ENCODE measurements at places on chromosomes 2 and 18.

- H3K4me1 ChIP-seq: peaks cover 16% of the 10 kb centered on the region
- H3K27ac ChIP-seq: no peak overlapping the region
- H3K36me3 ChIP-seq: no peaks in the 10 kb centered on the region
These were observed 1.5 kb downstream of the HES6 start for GRCh38 chr2:238238311-238238765.

- no peak for DNase-seq
- H3K4me3 ChIP-seq: no peak overlapping the region
- H3K4me1 ChIP-seq: no peaks in the 10 kb centered on the region
These were observed 23.2 kb downstream of the PIAS2 start for GRCh38 chr18:46894124-46894523.

DNA sequence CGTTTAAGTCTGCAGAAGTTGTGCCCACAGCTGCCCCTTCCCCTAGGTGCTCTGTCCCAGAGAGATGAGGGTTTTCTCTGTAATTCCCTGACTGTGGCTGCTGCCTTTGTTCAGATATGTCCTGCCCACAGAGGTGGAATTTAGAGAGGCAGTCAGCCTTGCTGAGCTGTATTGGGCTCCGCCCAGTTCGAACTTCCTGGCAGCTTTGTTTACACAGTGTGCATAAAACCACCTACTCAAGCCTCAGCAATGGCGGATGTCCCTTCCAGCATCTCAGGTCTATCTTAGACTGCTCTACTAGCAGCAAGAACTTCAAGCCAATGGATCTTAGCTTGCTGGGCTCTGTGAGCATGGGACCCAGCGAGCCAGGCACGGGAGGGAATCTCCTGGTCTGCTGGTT is 48.1 kb downstream of the LHCGR start:
- no peaks in the 10 kb centered on the region for H3K36me3 ChIP-seq
- no peak for DNase-seq
- no peaks in the 10 kb centered on the region for H3K27me3 ChIP-seq
- no peak overlapping the region for H3K4me3 ChIP-seq

DNA sequence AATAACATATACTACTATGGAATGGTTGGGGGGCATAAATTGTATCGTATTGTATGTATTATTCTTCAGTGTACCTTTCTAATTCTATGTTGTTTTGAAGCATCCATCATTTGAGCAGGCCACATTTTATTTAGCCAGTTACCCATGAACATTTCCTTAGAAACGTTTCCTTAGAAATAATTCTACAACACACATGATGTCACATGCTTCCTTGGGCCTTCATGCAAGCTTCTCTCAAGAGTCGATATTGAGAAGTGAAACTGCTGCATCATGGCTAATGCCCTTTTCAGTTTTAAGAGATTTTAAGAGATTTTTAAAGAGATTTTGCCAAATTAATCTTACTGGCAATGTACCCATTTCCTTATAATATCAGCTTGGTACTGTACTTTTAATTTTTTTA is 63.9 kb downstream of the ALPK2 start:
- peaks cover 2% of the 10 kb centered on the region for H3K4me1 ChIP-seq
- no peak overlapping the region for H3K4me3 ChIP-seq

- no peak overlapping the region for H3K27ac ChIP-seq
- no peak overlapping the region for H3K4me3 ChIP-seq
- H3K27me3 ChIP-seq: no peaks in the 10 kb centered on the region
- no peaks in the 10 kb centered on the region for H3K4me1 ChIP-seq
These were observed 151.6 kb downstream of the DTNB start for GRCh38 chr2:25521665-25522387.

DNA sequence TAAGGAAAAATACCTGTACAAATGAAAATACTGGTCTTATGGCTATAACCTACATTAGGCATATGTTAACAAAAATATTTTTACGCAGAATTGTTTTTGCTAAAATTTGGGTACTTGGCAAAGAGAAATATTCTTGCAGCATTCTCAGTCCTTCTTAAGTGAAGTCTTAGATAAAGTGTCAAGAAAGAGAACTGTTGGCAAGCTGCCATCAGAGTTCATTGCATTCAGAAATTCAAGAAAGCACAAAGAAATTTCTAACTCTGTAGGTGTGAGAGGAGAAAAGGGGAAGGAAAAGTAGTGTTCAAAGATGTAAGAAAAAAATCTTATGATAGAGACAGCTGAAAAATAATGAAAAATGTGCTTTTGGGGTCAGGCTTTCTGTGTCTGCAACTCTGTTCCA is 86.7 kb downstream of the IRS1 start:
- H3K36me3 ChIP-seq: no peaks in the 10 kb centered on the region
- DNase-seq: no peak
- no peaks in the 10 kb centered on the region for H3K4me1 ChIP-seq
- H3K4me3 ChIP-seq: no peak overlapping the region
- H3K27ac ChIP-seq: no peak overlapping the region

GRCh38 chr2:160731856-160732255 is 238.2 kb upstream of the RBMS1 start:
- H3K4me3 ChIP-seq: no peak overlapping the region
- H3K4me1 ChIP-seq: peaks cover 3% of the 10 kb centered on the region
- no peak for DNase-seq
- H3K27me3 ChIP-seq: no peaks in the 10 kb centered on the region
- no peaks in the 10 kb centered on the region for H3K36me3 ChIP-seq

- H3K27ac ChIP-seq: no peak overlapping the region
- no peaks in the 10 kb centered on the region for H3K36me3 ChIP-seq
- H3K27me3 ChIP-seq: no peaks in the 10 kb centered on the region
- no peak for DNase-seq
These were observed 161.1 kb upstream of the PKDCC start for GRCh38 chr2:41886757-41887156.

GRCh38 chr2:3135676-3136075 is 241.9 kb downstream of the EIPR1 start:
- no peak overlapping the region for H3K27ac ChIP-seq
- no peak for DNase-seq
- H3K4me1 ChIP-seq: no peaks in the 10 kb centered on the region
- H3K36me3 ChIP-seq: no peaks in the 10 kb centered on the region
- no peak overlapping the region for H3K4me3 ChIP-seq

GRCh38 chr2:71451705-71452104 is 1.7 kb upstream of the DYSF start:
- H3K27ac ChIP-seq: peak overlapping the region; percentile 28
- no peak overlapping the region for H3K4me3 ChIP-seq
- no peaks in the 10 kb centered on the region for H3K36me3 ChIP-seq
- no peaks in the 10 kb centered on the region for H3K27me3 ChIP-seq
- DNase-seq: no peak

DNA sequence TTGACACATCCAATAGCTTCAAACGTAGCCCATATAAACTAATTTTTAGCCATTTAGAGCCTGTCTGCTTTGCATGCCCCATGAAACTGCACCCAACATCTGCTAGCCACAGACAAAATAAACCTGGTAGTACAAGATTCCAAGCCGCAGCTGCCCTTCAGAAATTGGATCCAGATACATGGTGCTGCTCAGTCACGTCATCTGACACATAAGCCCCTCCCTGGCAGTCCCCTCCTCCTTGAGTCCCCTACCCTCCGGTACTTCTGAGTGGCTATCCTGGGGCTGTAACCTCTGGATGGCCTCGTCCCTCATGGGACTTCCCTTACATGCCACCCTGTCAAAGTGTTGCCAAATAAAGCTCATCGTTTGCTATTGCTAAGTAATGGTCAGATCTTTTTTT is 33.8 kb downstream of the PROC start:
- DNase-seq: no peak
- no peak overlapping the region for H3K27ac ChIP-seq
- no peak overlapping the region for H3K4me3 ChIP-seq
- H3K27me3 ChIP-seq: no peaks in the 10 kb centered on the region

- H3K27me3 ChIP-seq: no peaks in the 10 kb centered on the region
- peak; percentile 84 for DNase-seq
- peak overlapping the region; percentile 58 for H3K27ac ChIP-seq
- peaks cover 17% of the 10 kb centered on the region for H3K4me1 ChIP-seq
These were observed 36.0 kb downstream of the PCBP1 start for GRCh38 chr2:70123051-70123828.

DNA sequence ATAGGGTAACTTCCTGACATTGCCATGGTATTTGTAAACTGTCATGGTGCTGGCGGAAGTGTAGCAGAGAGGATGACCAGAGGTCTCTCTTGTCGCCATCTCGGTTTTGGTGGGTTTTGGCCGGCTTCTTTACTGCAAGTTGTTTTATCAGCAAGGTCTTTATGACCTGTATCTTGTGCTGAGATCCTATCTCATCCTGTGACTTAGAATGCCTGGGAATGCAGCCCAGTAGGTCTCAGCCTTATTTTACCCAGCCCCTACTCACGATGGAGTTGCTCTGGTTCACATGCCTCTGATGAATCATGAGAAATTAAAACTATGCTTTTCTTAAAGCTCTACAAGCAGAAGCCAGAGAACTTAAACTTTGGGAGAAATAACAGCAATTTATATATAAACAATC is 12.7 kb upstream of the NFU1 start:
- DNase-seq: peak; percentile 87
- peak overlapping the region; percentile 75 for H3K27ac ChIP-seq
- H3K4me1 ChIP-seq: peaks cover 5% of the 10 kb centered on the region
- no peak overlapping the region for H3K4me3 ChIP-seq
- H3K27me3 ChIP-seq: no peaks in the 10 kb centered on the region

- DNase-seq: no peak
- H3K27me3 ChIP-seq: no peaks in the 10 kb centered on the region
- no peaks in the 10 kb centered on the region for H3K4me1 ChIP-seq
- H3K4me3 ChIP-seq: no peak overlapping the region
- no peak overlapping the region for H3K27ac ChIP-seq
- no peaks in the 10 kb centered on the region for H3K36me3 ChIP-seq
These were observed 488.5 kb upstream of the NRP2 start for GRCh38 chr2:205193836-205194228.

GRCh38 chr2:104502901-104503300 is 351.0 kb upstream of the POU3F3 start:
- no peaks in the 10 kb centered on the region for H3K27me3 ChIP-seq
- H3K4me1 ChIP-seq: no peaks in the 10 kb centered on the region
- no peak overlapping the region for H3K27ac ChIP-seq
- H3K36me3 ChIP-seq: no peaks in the 10 kb centered on the region
- no peak for DNase-seq
- H3K4me3 ChIP-seq: no peak overlapping the region

DNA sequence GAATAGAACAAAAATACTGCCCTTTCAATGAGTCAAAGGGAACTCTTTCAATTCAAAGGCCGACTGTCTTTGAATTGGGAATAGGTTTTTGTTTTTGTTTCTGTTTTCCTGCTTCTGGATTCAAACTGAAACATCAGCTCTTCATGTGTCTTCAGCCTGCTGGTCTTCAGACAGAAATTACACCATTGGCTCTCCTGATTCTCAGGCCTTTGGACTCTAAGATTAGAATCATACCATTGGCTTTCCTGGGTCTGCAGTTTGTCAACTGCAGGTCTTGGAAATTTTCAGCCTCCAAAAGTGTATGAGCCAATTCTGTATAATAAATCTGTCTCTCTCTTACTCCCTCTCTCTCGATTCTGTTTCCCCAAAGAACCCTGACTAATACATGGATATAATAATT is 31.1 kb downstream of the CTLA4 start:
- no peak overlapping the region for H3K4me3 ChIP-seq
- no peak for DNase-seq
- H3K36me3 ChIP-seq: no peaks in the 10 kb centered on the region
- no peaks in the 10 kb centered on the region for H3K27me3 ChIP-seq

GRCh38 chr18:52694804-52695203 is 354.8 kb downstream of the DCC start:
- no peaks in the 10 kb centered on the region for H3K27me3 ChIP-seq
- no peak overlapping the region for H3K4me3 ChIP-seq
- no peak for DNase-seq
- no peaks in the 10 kb centered on the region for H3K36me3 ChIP-seq

DNA sequence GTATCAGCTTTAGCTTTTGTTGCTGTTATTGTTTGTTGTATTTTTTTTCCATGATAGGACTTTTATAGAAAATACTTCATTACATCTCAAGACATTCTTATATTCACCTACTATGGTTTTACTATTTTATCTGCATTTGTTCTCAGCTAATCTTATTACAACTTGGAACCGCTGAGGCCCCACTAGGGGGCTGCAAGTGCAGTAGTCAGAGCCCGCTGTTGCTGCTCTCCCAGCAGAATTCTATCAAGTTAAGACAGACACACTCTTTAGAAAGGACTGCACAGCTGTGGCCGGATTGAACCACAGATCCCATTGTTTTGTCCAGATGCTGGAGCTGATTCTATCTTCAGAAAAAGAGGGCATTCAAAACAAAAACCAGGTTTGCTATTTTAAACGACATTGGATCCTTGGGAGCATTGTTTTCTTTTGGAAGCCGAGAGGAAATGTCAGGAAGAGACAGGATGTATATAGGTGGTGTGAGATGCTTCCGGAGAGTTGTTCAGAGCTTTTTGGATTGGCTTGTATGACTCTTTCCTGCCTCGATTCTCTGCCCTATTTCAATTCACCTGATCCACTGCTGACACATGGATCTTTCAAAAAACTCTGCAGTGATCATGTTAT is 105.7 kb upstream of the GAREM1 start:
- no peak overlapping the region for H3K27ac ChIP-seq
- H3K4me1 ChIP-seq: no peaks in the 10 kb centered on the region
- no peaks in the 10 kb centered on the region for H3K27me3 ChIP-seq
- H3K4me3 ChIP-seq: no peak overlapping the region
- no peak for DNase-seq

DNA sequence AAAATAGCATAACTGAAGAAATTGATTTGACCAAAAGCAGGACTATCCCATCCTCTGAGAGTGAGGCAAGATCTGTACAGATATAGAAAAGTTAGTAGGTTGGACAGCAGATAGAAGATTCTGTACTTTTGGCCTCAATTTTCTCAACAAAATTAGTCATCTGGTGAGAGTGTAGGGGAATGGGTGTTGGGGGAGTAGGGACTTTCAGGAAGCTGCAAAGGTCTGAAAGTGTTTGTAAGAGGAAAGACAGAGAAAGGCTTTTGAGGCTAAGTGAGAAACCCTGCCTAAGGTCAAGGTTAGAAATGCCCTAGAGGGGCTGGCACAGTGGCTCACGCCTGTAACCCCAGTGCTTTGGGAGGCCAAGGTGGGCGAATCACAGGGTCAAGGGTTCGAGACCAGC is 40.3 kb downstream of the DAPL1 start:
- no peaks in the 10 kb centered on the region for H3K27me3 ChIP-seq
- DNase-seq: no peak
- H3K4me3 ChIP-seq: no peak overlapping the region
- no peak overlapping the region for H3K27ac ChIP-seq
- no peaks in the 10 kb centered on the region for H3K36me3 ChIP-seq

DNA sequence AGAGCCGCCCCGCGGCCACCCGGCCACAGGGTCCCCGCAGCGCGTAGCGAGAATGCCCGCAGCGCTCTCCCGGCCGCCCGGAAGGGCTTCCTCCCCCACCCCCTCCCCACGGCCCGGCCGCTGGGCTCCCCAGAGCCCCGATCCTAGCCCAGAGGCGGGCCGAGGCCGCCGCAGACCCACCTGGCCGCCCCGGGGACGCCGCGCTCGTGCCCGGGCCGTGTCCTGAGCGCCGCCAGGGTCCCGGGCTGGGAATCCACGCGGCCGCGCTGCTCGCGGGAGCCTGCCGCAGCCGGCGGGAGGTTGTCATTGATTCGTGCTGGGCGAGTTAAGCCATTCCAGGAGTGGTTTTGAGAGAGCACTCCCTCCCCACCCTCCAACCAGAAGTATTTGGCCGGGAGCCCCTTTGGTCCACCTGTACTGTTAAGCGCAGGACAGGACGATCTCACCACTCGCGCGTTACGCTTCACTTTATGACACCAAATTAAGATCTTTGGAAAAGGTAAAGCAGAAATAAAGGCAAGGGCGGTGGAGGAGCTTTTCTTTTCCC is 206.4 kb upstream of the SMAD2 start:
- peak overlapping the region; percentile 59 for H3K4me3 ChIP-seq
- DNase-seq: no peak
- H3K27ac ChIP-seq: no peak overlapping the region

Measured in trophoblast cell (in vitro differentiated cells and primary cell).